ENCODE measurements at places on chromosomes 16 and 17.

GRCh38 chr16:48366165-48367093, 18.8 kb downstream of the SIAH1 start:
- DNase-seq: peak; percentile 68

DNA sequence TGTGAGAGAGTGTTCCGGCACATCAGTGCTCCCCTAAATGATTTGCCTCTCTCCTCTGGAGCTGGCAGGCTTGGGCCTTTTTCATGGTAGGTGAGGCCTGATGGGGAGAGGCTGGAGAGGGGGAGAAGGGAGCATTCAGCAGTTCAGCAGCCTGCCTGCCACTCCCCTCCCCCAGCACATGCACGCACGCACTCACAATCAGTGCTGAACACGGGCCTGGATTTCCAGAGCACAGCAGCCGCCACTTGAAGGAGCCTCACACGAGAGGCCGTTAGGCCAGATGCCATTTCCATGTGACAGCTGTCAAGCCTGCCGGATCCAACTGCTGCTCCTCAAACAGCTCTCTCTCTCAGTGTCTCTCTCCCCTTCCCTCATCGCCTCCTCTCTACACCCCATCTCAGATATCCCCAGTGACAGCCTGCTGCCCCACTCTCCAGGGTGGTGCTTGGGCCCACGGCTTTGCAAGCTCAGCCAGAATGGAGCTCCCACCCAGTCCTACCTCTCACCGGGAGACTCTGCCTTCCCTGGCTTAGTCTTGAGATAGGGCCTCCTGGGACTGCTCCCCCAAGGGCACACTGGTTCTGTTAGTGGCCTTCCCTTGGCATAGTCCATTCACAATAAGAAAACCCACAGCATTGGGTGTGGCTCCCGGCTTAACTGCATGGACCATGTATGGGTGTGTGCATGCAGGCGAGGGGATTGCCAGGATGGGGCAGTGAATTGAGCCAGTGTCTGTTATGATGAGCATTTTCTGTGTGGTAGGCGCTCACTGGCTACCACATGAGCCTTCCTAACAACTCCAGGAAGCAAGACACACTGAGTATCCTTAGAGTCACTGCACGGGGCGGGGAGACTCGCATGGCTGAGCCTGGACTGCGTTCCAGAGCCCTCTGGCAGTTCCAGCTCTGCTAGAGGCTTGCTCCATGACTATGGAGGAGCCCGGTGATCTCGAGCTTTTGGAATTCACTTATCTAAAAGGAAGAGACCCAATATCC, 226.2 kb downstream of the CCDC182 start:
- DNase-seq: peak; percentile 5

DNA sequence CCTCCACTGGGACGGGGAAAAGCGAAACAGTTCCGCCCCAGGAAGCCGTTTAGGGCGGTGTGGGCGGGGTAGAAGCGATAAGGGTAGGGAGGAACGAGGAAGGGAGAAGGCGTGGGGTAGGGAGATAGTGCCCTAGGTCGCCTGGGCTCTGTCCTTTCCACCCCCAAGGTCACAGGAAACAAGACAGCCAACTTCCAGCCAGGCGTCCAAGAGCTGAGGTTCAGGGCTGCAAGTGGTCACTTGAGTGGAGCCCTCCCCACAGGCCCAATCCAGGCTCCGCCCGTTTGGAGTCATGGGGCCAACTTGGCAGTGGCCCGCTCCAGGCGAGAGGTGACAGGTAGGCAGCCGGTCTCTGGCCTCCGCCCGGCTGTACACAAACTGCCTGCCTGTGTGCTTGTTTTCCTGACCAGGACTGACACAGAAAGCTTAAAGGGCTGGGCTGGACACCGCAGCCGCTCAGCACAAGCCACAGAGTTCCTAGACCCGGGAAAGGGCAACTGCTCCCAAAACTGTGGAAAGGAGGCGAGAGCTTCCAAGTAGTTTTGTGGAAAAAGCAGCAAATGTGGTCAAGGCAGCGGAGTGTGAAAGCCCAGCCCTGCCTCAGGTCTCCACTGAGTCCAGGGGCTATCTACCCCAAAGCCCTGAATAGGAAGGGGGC, at the start of gene RILP:
Gene RILP (minus strand): TSS at position 23 of the 658 bp plus-strand sequence. CDS start 62 bp downstream, outside the sequence.
- DNase-seq: no peak

GRCh38 chr16:56915336-56916119, 16.4 kb upstream of the HERPUD1 start:
- DNase-seq: no peak

DNA sequence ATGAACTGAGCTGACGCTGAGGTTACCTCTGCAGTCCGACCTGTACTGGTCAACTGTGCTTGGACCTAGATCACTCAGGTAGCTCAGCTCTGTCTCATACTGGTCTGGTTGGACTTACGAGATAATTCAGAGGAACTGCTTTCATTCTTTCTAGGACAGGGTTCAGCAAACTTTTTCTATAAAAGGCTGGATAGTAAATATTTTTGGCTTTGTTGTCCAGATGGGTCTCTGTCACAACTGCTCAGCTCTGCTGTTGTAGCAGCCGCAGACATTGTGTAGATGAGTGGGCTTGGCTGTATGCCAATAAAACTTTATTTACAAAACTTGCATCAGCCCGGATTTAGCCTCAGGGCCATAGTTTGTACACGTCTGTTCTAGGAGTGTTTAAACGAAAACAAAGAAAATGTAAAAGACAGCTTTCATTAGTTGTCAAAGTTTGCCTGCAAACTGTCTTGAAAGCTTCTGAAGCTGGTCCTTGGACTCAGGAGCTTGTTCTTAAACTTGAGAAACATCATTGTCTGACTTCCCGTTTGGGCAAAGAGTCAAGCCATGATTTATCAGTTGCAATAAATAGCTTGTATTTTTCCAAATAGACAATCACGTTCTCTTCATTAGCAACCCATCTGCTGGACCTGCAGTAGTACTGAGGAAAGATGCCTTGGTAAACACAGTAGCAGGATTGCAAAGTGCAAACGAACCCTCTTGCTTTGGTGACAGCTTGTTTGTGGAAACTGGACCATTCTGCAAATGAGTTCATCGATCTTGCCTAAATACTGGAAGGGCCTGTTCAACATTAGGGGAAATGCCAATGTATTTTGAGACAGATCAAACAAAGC, 253.4 kb downstream of the SNX29 start:
- DNase-seq: no peak

- no peak for DNase-seq
Observed at GRCh38 chr17:78127888-78128550, 536 bp downstream of the TMC6 start.

DNA sequence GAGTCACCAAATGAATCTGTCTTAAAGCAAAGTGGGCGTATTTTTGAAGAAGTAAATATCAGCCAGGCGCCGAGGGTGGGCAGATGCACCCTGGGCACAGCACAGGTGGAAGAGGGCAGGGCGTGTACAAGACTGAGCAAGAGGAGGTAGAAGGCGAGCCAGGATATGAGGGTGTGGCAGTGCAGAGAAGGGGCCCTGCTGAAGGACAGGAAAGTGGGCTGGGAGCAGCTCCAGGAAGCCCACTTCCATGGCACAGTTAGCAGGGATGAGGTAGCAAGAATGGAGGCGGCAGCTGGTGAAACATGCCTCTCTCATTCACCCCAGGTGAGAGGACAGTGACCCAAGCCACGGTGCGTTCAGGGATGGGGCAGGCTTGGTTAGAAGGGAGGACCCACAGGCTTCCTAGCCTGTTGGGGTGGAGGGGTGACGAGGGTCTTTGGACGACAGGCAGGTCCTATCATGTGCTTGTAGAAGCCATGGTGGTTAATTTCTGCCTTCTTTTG, 149.3 kb downstream of the CLEC16A start:
- DNase-seq: no peak

- no peak for DNase-seq
Observed at GRCh38 chr16:82628711-82629110, 1.9 kb downstream of the CDH13 start.

- no peak for DNase-seq
Observed at GRCh38 chr16:58047557-58048348, 22.2 kb downstream of the MMP15 start.

DNA sequence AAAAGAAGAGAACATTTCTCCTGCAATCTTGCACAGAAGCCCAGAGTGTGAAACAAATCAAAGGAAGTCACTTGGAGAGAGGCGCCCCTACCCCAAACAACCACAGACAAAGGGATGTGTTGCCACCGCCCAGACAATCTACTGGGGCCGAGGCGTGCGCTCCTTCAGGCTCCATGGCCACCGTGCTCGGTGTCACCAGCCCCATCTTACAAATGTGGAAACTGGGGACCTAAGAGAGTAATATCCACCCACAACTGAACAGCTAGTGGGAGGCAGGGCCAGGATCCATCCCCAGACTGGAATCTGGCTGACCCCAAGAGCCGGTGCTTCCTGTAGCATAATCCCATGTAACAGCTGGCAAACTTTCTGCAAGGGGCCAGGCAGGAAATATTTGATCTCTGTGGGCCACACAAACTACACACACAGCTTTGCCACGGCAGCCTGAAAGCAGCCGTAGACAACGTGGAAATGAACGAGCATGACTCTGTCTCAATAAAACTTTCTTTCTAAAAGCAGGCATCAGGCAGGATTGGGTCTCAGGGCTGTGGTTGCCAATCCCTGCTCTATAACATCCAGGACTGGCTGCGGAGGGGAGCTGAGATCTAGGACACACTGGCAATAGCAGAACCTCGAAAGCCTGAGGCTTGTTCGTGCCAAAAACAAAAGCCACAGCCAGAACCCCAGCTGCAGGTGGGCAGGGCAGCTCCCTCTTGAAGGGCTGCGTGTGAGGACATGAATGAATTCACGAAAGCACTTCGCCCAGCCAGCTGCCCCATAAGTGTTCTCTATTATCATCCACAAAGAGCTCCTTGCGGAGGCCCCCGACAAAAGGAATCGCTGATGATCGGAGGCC, 26.6 kb upstream of the GINS2 start:
- no peak for DNase-seq

GRCh38 chr16:84810518-84811273, 9.1 kb upstream of the CRISPLD2 start:
- no peak for DNase-seq

DNA sequence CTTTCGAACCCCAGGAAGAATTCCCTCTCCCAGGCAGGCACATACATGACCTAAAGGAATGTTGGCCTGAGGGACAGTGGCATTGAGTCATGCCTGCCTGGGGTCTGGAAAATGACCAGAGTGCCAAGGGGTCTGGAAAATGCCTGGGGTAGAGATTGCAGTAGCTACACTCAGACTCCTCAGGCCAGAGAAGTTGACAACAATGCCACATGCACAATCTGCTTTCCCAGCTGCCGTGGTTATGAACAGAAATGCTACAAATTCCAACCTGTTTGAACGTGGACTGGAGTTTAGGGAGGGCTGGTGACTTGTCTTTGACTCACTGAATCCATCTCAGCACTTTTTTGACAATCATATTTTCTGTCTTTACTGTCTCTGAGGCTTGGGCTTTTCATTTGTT, 250.0 kb downstream of the ABCC12 start:
- peak; percentile 50 for DNase-seq

- DNase-seq: no peak
Observed at GRCh38 chr16:3946604-3947180, 66.2 kb upstream of the CREBBP start.

DNA sequence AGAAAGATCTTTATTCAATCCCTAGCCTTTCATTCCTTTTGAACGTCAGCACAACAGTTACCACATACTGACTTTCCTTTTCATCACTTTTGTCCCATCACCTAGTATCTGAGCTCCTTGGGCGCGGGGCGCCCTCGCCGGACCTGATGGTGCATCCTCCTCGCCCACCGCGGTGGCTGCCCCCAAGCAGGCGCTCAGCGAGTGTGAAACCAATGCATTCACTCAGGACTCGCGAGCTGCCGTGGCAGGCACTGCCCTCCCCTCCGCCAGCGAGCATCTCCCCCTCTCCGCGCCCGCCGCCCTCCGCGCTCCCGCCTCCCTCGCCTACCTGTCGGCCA, 756 bp downstream of the KLHL11 start:
- no peak for DNase-seq

DNA sequence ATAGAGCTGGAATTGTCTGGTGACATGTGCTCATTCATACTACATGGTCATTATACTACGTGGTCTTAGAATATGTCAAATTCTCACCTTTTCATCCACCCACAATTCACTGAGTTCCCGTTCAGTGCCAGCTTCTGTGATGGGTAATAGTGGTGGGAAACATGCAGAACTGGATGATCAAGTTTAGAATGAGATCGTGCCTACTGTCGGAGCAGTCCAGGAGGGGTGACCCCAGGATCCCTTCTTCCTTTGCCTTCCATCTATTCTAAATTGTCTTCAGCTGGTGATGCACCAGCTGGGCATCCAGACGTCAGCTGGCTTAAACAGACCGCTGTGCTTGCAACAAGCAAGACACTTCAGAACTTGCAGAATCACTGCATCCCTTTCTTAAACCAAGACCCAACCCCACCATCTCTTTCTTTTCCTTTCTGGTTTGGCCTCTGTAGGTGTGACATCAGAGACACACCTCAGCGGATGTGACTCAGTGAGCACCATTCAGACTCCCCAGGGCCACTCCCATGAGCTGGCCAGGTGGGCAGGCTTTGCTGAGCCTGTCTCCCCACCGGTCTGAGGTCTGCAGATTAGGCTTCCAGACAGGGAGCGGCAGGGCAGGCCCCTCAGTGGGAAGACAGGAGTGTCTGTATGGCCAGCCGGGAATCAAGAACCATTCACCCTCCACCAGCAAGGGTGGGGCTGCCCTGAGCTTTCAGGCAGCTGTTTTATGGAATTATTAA, 18.1 kb downstream of the C17orf100 start:
- peak; percentile 96 for DNase-seq

- no peak for DNase-seq
Observed at GRCh38 chr16:4081521-4082021, 34.7 kb downstream of the ADCY9 start.

GRCh38 chr17:32803544-32803943, 73.4 kb downstream of the MYO1D start:
- no peak for DNase-seq

- no peak for DNase-seq
Observed at GRCh38 chr16:50859628-50860360, 117.9 kb downstream of the CYLD start.

DNA sequence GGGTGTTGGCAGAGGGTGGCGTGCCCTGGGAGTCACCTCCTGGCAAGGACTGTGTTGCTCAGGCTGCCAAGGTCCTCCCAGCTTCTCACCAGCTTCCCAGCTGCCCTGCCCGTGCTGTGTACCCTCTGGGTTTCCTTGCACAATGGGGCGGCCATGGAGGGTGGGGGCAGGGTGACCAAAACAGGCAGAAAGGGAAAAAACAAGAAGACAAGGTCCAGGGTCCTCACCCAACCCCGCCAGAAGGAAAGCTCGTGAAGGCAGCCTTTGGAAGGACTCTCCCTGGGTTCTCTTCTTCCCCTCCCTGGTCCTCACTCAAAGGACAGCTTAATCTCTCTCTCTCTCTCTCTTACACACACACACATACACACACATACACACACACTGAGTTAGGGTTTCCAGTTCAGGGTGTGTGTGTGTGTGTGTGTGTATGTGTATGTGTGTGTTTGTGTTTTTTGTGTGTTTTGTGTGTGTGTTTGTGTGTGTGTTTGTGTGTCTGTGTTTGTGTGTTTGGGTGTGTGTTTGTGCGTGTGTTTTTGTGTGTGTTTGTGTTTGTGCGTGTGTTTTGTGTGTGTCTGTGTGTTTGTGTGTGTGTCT, 2.0 kb downstream of the SLC13A5 start:
- DNase-seq: no peak

- no peak for DNase-seq
Observed at GRCh38 chr16:30127993-30128392, 5.0 kb upstream of the MAPK3 start.

GRCh38 chr17:1137465-1137894, 42.3 kb downstream of the ABR start:
- DNase-seq: peak; percentile 34

All from epithelial cell of prostate (primary cell).